ENCODE measurements at places on chromosomes 2 and 18.

DNA sequence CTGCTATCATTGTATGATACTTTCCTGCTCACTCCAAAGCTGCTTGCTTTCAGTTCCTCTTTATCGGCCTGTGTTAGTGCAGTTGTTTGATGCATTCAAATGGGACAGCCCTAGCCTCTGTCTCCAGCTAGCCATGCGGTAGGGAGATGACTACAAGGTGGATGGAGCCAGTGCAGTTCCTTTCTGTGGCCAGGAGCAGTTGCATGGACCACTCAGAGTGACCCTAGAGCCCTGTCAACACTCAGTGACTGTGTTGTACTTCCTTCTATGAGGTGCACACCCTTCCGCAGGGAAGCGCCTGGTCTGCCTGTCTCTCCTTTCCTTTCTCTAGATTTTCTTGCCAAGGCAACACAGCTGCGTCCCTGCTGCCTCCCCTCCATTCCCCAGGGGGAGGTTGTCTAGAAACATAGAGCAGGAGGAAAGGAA is 33.8 kb downstream of the KCNS3 start:
- H3K36me3 ChIP-seq: no peaks in the 10 kb centered on the region
- no peak overlapping the region for H3K4me3 ChIP-seq
- no peak overlapping the region for H3K27ac ChIP-seq
- DNase-seq: no peak
- peaks cover 3% of the 10 kb centered on the region for H3K27me3 ChIP-seq

GRCh38 chr18:33404244-33404873 is 36.2 kb downstream of the CCDC178 start:
- H3K4me3 ChIP-seq: no peak overlapping the region
- no peak for DNase-seq
- no peak overlapping the region for H3K27ac ChIP-seq
- H3K27me3 ChIP-seq: no peaks in the 10 kb centered on the region
- no peaks in the 10 kb centered on the region for H3K36me3 ChIP-seq

DNA sequence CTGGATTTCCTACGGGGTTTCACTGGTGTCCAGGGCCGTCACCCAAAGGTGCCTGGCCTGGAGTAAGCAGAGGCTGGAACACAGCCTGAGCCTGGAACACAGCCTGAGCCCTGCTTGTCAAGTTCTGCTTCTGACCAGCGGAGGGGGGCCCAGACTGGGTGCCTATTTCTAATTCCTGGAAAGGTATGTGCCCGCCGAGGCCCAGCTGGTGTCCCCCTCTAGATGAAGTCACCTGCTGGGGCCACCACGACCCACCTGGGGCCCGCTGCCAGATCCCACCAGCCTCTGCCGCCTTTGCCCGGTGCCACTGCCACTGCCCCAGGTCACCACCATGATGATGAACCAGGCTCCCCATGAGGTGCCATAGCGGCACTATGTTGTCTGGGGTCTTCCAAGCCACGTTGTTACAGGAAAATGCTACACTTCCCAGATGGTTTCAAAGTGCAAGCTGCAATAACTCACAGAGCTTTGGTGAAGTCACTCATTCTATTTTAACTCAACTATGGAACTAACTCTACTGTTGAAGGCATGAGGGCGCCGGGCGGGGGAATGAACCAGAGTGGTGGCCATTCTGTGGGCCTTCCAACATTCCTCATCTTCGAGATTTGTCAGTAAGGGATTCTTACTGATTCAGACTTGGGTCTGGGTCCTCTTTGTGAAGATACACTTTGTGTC is 40.9 kb upstream of the LAPTM4A start:
- no peak overlapping the region for H3K27ac ChIP-seq
- no peaks in the 10 kb centered on the region for H3K36me3 ChIP-seq
- no peak for DNase-seq
- H3K27me3 ChIP-seq: peaks cover 32% of the 10 kb centered on the region

DNA sequence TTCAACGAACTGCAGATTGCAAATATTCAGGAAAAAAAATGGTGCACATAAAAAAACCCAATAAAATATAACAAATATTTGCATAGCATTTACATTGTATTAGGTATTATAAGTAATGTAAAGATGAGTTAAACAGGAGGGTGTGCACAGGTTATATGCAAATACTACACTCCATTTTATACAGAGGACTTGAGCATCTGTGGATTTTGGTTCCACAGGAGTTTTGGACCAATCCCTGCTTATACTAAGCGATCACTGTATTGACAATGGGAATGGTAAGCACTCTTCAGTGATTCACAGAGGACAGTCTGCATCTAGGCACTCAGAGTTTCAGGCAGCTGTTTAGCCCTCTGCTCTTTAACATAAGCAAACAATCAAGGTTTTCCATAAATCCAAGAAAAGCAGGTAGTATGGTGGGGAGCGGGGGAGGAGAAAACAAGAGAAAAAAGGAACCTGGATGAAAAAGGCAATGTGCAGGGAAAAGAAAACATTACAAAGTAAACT is 206.0 kb upstream of the PARD3B start:
- no peak overlapping the region for H3K4me3 ChIP-seq
- H3K27me3 ChIP-seq: peaks cover 33% of the 10 kb centered on the region
- no peaks in the 10 kb centered on the region for H3K4me1 ChIP-seq
- no peak for DNase-seq
- H3K36me3 ChIP-seq: no peaks in the 10 kb centered on the region

GRCh38 chr18:36504928-36505327 is 207.4 kb downstream of the FHOD3 start:
- no peak overlapping the region for H3K4me3 ChIP-seq
- no peak overlapping the region for H3K27ac ChIP-seq
- no peaks in the 10 kb centered on the region for H3K36me3 ChIP-seq
- H3K4me1 ChIP-seq: no peaks in the 10 kb centered on the region
- no peak for DNase-seq

- no peak overlapping the region for H3K27ac ChIP-seq
- no peak for DNase-seq
- H3K4me3 ChIP-seq: no peak overlapping the region
- H3K4me1 ChIP-seq: no peaks in the 10 kb centered on the region
- H3K27me3 ChIP-seq: no peaks in the 10 kb centered on the region
- H3K36me3 ChIP-seq: no peaks in the 10 kb centered on the region
These were observed 150.1 kb downstream of the WDPCP start for GRCh38 chr2:63438181-63438580.

DNA sequence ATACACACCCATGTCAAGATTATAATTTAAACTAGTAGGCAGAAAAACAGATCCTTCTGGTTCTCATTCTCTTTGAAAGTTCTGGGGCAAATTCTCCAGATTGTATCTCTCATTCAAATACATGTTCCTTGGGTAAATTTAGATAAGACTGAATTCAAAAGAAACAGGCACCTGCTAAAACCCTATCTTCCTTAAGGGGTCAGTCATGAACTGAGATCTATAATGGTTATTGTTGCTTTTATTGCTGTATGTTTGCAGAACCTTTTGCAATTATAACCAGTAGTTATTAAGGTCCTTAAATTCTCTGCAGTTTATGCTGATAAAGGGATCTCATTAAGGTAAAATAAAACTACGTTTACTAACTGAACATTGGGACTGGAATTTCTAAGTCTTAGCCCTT is 83.5 kb downstream of the MYO5B start:
- no peak overlapping the region for H3K4me3 ChIP-seq
- no peak for DNase-seq
- peaks cover 15% of the 10 kb centered on the region for H3K27me3 ChIP-seq
- no peaks in the 10 kb centered on the region for H3K4me1 ChIP-seq
- no peak overlapping the region for H3K27ac ChIP-seq

DNA sequence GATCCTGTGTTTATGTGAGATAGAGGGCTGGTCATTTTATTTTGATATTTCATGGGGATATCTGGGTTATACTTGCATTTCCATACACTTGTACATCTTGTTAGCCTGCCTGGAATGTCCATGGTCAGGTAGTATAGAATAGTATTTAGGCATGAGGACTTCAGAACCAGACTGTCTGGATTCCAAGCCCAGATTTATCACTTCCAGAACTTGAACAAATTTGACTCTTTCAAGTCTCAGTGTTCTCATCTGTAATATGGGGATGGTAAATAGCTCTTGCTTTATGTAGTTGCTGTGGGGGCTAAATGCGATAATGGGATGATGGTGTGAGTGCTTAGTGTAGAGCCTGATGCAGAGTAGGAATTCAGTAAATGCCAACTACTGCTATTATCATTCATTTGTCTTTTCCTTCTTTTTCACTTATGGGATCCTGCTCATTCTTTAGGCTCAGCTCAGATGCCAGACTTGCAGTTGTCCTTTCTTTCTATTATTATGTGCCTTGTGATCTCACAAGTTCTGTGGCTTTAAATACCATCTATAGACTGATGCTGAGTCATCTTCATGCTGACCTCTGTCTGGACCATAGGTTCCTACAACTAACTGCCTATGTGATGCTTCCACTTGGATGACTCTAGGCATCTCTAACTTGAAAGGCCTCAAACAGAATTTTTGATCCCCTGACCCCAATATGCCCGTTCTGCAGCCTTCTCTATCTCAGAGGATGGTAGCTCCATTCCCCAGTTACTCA is 67.4 kb downstream of the POLE4 start:
- no peak overlapping the region for H3K4me3 ChIP-seq
- H3K4me1 ChIP-seq: no peaks in the 10 kb centered on the region

DNA sequence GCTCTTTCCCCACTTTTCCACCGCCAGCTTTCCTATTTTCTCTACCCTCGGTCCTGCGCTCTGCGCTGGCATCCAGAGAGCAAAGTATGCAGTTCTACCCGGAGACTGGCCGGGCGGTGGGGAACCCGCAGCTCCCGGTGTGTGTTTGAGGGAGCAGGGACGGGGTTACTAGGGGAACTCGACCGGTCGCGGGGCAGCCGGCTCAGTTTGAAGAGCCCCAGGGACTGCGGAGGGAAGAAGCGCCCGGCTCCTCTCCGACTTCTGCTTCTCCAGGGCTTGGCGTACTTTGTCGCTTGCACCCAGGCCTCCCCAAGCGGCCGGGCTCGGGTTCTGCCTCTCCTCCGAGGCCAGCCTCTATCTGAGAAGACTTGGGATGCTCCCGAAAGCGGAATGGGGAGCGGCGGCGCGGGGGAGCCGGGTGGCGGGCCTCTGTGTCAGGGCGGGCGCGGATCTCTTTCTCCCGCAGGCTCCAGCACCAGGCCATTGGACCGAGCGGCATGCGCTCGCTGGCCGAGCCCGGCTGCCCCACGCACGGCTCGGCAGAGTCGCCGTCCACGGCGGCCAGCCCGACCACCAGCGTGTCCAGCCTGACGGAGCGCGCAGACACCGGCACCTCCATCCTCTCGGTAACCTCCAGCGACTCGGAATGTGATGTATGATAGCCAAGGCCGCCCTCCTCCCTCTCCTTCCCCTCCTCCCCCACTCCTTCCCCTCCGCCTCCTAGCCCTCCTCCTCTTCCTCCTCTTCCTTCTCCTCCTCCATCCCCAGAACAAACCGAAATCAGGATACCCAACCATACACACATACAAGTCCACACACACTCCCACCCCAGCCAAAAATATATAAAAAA is 2.8 kb downstream of the SIX3 start:
- no peak for DNase-seq
- H3K27me3 ChIP-seq: peaks cover 100% of the 10 kb centered on the region
- no peaks in the 10 kb centered on the region for H3K36me3 ChIP-seq
- H3K4me1 ChIP-seq: peaks cover 31% of the 10 kb centered on the region
- H3K4me3 ChIP-seq: no peak overlapping the region
- no peak overlapping the region for H3K27ac ChIP-seq

GRCh38 chr2:240121675-240122074 is 14.4 kb downstream of the COPS9 start:
- no peak for DNase-seq
- no peak overlapping the region for H3K27ac ChIP-seq
- peaks cover 5% of the 10 kb centered on the region for H3K4me1 ChIP-seq
- H3K36me3 ChIP-seq: no peaks in the 10 kb centered on the region
- H3K4me3 ChIP-seq: no peak overlapping the region

DNA sequence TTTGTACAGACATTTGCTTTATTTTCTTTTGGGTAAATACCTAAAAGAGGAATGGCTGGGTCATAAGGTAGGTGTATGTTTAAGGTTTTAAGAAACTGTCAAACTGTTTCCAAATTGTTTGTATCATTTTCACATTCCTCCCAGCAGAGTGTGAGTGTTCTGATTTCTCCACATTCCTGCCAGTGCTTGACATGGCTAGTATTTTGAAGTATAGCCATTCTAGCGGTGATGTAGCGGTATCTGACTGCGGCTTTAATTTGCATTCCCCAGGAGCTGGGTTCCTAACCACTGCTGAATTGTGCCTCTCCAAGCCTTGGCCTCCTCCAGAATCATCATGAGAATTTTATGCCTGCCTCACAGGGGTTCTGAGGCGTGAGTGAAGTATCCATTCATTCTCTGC is 61.8 kb upstream of the ARL4C start:
- no peak for DNase-seq
- no peaks in the 10 kb centered on the region for H3K4me1 ChIP-seq
- H3K4me3 ChIP-seq: no peak overlapping the region
- H3K36me3 ChIP-seq: no peaks in the 10 kb centered on the region
- peaks cover 17% of the 10 kb centered on the region for H3K27me3 ChIP-seq

- H3K36me3 ChIP-seq: no peaks in the 10 kb centered on the region
- no peak overlapping the region for H3K27ac ChIP-seq
- H3K4me3 ChIP-seq: no peak overlapping the region
- no peaks in the 10 kb centered on the region for H3K4me1 ChIP-seq
- H3K27me3 ChIP-seq: no peaks in the 10 kb centered on the region
- no peak for DNase-seq
These were observed 139.0 kb downstream of the CELF4 start for GRCh38 chr18:37426586-37426985.

GRCh38 chr2:155266109-155266508 is 567.6 kb downstream of the KCNJ3 start:
- no peaks in the 10 kb centered on the region for H3K27me3 ChIP-seq
- no peak overlapping the region for H3K4me3 ChIP-seq
- no peaks in the 10 kb centered on the region for H3K4me1 ChIP-seq
- H3K36me3 ChIP-seq: no peaks in the 10 kb centered on the region
- H3K27ac ChIP-seq: no peak overlapping the region
- DNase-seq: no peak

DNA sequence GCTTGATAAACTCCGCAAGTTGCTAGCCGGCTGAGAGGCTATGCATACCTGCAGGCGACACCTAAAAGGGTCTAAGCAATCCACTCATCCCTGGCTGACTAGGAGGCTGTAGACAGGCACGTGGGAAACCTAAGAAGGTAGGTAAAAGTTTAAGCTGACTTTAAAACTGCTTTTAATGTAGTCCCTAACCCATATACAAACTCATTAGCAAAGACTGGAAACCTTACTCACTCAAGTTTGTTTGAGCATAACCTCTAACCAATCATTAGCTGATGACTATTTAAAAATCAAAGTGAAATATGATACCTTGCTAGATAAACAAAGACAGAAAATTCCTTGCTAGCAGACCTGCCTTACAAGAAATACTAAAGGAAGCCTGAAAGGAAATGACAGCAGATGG is 106.4 kb downstream of the EXOC6B start:
- H3K4me1 ChIP-seq: peaks cover 7% of the 10 kb centered on the region
- no peak overlapping the region for H3K4me3 ChIP-seq
- H3K36me3 ChIP-seq: no peaks in the 10 kb centered on the region
- H3K27me3 ChIP-seq: no peaks in the 10 kb centered on the region
- no peak for DNase-seq
- no peak overlapping the region for H3K27ac ChIP-seq

GRCh38 chr2:188819792-188820191 is 154.4 kb upstream of the COL3A1 start:
- H3K4me1 ChIP-seq: no peaks in the 10 kb centered on the region
- no peak overlapping the region for H3K4me3 ChIP-seq
- H3K36me3 ChIP-seq: no peaks in the 10 kb centered on the region
- H3K27ac ChIP-seq: no peak overlapping the region
- H3K27me3 ChIP-seq: no peaks in the 10 kb centered on the region
- DNase-seq: no peak
